Hippocampal formation (tissue), 2 donors: ENCODE measurements at places on chromosomes 4 and X.

GRCh38 chr4:14221176-14221575 is 593.7 kb upstream of the BOD1L1 start:
- DNase-seq: no peak

- DNase-seq: peak; percentile 65
Measured at GRCh38 chr4:76212851-76213414, 691 bp downstream of the SCARB2 start.

DNA sequence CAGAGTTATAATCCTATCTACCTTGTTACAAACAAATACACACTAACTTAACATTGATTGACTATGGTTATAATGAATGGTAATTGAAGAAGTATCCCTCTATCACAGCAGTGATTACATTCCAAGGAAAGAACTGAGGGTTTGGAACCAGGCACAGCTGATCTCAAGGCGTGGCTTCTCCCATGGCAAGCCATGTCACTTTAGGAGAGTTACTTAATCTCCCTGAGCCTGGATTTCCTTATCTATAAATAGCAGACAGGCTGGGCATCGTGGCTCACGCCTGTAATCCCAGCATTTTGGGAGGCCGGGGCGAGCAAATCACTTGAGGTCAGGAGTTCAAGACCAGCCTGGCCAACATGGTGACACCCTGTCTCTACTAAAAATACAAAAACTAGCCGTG is 25.6 kb downstream of the SORBS2 start:
- no peak for DNase-seq

DNA sequence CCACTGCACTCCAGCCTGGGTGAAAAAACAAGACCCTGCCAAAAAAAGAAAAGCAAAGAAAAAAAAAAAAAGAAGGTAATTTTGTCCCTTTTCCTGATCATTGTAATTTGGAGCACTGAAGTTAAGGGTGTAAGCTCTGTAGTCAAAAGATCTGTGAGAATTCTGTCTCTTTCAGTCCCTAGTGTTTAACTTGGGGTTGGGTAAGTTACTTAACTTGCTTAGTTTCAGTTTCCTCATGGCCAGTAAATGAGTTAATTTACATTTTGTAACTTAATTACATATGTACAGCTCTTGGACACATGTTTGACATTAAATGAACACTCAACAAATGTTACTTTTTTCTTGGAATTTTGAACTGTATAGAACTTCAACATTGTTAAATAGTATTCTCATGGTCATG is 10.9 kb upstream of the UBE2K start:
- no peak for DNase-seq

DNA sequence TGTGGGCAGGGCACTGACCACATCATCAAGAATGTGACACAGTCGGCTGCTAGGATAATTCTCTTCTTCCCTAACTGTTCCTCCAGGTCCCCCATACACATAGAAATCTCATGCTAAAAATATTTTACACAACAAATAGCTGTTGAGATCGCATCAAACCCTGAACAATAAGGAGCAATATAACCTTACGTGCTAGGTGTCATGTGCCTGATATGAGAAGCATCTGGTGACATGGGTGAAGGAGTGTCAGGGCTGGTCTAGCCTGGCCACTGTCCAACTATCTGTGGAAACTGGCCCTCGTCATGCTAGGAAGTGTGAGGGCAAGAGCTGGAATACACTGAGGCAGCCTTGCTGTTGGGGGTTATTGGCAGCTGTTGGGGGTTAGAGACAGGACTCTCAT is 167.3 kb upstream of the PGRMC2 start:
- no peak for DNase-seq

GRCh38 chr4:159173886-159174285 is 71.0 kb downstream of the RAPGEF2 start:
- DNase-seq: no peak

DNA sequence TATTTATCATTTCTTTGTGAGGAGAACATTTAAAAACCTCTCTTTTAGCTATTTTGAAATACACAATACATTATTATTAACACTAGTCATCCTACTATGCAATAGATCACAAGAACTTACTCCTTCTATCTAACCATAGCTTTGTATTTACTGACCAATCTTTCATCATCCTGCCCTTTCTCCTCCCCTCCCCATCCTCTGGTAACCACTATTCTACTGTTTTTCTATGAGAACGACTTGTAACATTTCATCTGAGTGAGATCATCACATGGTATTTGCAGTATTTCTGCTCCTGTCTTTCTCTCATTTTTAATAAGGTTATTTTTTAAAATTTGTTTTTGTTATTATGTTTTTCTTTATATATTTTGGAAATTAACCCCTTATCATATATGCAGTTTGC is 331.8 kb downstream of the TEX13C start:
- DNase-seq: no peak

DNA sequence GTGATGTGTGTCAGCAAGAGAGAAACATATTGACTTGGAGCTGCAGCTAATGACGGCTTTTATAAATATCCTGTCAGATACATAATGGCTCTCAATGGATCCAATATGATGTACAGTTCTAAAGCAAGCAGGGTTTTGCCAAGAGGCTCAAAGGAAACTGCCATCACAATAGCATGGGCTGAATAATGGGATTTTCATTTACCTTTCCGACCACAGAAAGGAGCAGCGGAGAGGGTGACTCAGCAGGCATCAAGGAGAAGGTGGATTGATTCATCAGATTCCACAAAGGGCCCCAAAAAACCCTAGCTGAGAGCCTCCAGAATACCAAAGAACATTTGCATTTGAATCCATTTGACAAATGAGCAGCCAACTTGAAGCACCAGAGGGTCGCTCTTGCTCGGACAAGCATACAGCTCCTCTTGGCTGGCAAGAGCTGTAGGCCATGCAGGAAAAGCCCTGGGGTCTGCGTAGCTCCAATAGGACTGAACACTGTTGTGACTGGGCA is 355.7 kb upstream of the NOCT start:
- DNase-seq: no peak

- DNase-seq: no peak
Measured at GRCh38 chr4:151039733-151040132, 24.6 kb upstream of the LRBA start.

- no peak for DNase-seq
Measured at GRCh38 chrX:65689377-65689776, 21.9 kb downstream of the MSN start.

DNA sequence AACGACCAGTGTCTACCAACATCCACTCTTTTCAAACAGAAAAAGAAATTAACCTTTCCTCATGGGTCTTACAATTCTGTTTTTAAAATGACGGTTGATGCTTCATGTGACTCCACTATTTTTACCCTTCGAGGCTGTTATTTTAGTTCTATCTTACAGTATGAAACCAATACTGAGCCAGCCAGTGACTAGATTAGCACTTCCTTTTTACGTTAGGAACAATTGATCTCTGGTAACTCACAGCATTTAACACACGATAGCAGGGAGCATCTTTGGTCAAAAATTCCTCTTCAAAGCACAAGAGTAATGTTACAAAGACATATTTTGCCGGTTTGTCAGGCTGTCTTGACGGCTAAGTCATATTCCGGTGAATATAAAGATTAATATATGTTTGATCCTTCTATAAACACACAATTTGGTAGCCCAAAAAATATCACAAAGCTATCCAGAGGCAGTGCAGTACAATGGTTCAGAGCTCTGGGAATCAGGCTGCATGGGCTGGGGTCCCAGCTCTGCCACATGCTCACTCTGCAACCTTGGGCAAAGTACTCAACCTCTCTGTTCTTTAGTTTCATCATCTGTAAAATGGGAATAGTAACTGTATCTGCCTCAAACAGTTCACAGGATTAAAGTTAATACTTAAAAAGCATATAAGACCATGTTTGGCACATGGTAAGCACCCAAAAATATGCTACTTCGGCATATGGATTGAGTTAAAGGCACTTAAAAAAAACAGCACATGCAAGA is 62.9 kb upstream of the TXK start:
- DNase-seq: no peak

GRCh38 chrX:2536974-2537373 is 36.2 kb upstream of the DHRSX start:
- DNase-seq: no peak

DNA sequence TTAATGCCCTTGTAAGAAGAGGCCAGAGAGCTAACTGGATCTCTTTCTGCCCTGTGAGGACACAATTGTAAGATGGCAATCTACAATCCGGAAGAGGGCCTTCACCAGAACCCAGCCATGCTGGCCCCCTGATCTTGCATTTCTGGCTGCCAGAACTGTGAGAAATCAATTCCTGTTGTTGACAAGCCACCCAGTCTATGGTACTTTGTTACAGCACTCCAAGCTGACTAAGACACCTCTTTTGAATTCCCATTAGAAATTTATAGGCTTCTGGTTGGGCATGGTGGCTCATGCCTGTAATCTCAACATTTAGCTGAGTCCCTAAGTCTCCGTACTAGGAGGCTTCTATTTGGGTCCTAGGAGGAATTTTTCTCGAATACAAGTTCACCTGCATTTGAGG is 48.8 kb upstream of the RELL1 start:
- no peak for DNase-seq
